ENCODE measurements at places on chromosomes 5 and 9. TPM values are rescaled to one million over a fixed set of nuclear protein-coding genes. Genes with fewer than 3 reads are reported as not detected.

GRCh38 chr5:137287569-137287968 lies 211.6 kb downstream of the SPOCK1 start:
- no peak for DNase-seq

DNA sequence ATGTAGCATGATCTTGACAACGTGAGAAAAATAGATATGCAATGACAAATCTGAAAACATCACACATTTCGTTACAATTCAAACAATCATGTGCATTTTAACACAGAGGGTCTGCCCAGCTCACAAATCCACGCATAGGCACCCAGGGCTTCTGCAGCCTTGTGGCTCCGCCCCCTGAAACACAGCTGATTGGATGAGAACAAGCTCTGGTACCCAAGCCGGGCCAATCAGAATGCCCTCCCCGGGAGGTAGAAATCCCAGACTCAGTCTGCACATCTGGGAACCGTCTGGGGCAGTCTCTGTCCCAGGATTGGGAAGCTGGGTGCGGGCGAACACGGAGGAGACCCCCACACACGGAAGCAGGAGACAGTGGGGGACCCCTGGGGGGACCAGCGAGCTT lies 137.5 kb downstream of the GAPVD1 start:
- no peak for DNase-seq

DNA sequence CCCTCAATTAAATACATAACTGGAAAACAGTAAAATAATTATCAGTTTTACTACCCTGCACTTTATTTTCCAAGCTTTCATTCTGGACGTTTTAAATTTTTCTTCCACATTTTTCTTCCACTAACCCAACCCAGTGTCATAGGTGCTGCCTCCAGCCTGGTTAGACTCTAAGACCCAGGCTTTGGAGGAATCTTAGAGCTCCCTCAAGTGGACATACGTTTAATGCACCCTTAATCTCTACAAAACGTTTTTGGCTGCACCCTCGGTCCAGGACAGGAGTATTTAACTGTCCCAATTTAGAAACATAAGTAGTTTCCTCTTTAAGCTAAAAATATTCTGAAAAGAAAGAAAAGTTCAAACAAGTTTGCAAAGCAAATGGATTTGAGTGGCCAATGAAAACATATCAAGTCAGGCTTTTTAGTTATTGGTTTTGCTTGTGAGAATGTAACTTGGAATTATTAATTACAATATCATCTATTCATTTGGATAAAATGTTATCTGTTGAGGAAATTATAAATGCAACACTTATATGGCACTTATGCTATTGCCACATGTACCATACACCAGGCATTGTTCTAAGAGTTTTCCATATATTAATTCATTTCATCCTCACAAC lies 38.9 kb downstream of the CDH6 start:
- peak; percentile 68 for DNase-seq

DNA sequence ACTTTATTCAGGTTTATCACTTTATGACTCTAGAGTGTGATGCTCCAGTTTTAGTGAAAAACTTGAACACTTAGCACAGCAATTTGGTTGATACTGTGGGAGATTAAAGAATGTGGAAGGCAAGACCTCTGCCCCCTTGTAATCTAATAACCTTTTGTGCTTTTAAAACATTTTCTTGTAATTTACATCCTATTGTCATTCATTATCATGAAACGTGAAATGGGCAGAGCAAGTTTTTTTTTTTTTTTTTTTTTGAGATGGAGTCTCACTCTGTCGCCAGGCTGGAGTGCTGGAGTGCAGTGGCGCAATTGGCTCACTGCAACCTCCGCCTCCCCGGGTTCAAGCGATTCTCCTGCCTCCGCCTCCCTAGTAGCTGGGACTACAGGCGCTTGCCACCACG lies 1.8 kb downstream of the PAIP2 start:
- no peak for DNase-seq

GRCh38 chr5:81161012-81161601 lies 72.0 kb upstream of the CKMT2 start:
- no peak for DNase-seq

DNA sequence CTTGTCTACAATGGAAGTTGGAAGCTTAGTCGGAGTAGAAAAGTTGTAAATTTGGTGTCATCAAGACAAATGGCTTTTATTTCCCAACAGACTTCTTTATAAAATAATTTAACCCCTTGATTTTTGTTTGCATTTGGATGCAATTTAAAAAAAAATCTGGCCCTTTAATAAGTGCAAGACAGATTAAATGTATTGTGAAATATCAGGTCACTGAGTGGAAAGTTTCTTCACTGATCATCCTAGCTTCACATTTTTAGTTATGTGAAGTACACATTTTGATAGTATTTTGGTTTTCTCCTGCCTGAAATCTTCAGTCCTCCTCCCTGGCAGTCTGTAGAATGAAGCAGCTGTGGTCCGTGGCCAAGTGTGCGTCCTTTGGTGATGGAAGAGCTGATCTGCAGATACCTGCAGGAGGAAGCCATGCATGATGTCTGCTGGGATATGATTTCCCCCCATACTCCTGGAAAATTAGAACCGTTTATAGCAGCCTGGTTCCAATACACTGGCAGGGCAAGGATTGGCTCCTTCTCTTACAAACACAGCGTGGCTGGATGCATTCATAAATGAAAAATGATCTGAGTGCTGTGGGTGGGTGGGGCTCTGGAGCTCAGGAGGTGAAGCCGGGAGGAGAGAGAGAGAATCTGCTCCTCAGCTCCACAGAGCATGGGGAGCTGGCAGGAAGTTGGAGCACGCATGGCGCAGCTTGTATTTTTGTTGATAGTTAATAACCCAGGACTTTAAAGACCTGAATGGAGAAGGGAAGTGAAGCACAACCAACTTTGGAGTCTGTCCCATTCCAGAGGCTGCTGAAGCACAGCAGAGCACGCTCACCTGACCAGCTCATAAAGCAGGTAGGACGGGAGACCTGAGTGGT lies 238.4 kb downstream of the GOLPH3 start:
- no peak for DNase-seq

- peak; percentile 16 for DNase-seq
These were observed 53.9 kb downstream of the SGCD start for GRCh38 chr5:156380848-156381247.

DNA sequence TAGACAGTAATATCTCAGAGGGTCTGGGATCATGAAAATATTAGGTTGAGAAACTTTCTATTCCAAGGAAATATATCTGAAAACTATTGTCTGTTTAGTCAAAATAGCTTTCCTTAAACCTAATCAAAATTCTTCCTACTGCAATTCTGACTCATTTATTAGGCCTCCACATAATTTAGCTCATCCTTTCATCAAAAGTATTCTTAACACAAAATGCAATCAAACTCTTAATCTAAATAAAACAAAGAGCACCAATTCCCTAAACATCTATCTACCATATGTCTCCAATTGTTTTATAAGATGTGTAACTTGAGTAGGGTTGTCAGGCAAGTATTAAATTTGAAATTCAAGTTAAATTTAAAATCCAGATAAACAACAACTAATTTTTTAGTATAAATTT lies 142.1 kb downstream of the PLK2 start:
- peak; percentile 21 for DNase-seq

DNA sequence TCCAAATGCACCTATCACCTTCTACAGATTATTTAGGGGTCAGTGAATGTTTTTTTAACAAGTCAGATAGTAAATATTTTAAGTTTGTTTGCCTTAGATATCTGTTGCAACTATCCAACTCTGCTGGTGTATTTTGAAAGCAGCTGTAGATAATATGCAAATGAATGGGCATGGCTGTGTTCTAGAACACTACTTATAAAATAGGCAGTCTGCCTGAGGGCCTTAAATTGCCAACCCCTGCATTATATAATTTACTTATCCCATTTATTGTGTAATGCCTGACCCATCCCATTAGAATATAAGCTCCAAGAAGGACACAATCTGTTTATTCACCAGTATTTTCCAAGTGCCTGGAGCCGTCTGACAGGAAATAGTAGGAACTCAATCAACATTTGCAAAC lies 149.0 kb downstream of the TTC39B start:
- no peak for DNase-seq

DNA sequence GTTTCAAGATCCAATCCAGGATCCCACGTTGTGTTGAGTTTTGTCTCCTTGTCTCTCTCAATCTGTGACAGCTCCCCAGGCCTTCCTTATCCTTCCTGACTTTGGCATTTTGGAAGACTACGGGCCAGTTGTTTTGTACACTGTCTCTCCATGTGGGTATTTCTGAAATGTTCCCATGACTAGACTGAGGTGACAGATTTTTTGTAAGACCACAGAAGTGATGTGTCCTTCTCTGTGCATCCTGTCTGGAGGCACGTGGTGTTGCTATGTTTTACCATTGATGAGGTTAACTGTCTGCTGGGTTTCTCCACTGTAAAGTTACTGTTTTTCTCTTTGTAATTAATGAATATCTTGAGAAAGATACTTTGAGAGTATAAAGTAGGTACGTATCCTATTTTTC lies 15.7 kb upstream of the PDZD2 start:
- no peak for DNase-seq

- DNase-seq: no peak
These were observed 474.5 kb downstream of the ZSWIM6 start for GRCh38 chr5:61806491-61807020.

DNA sequence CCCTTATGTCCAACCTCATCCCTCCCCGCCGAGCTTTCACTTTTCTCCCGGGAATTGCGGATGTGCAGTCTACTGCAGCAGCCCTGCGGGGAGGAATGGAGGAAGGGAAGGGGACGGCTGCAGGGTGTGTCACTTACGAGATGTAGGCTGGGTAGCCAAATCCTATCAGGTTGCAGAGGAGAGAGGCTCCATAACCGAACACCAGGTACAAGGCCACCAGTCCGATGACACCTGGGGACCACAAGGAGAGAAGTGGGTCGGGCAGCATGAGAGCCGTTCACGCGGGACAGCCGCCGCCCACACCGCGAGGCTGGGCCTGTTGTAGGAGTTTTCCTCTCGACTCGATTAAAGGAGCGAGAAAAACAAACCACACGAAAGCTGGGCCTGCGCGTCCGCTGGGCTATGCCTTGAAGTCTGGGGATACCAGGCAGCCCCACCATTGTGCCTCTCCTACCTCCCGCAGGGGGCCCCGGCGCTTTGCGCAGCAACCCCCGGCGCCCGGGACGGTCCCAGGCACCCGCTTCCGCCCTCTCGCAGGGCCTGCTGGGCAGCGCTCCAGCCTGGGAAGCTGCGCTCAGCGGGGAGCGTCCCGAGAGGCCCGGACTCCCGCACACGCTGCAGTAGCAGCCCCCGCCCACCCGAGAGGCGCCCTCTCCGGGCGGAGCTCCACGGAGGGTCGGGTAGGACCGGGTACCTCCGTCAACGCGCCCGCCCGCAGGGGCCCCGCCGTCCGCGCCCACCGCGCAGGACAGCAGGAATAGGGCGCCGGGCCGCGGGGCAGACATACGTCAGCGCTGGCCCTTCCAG lies 798 bp downstream of the REEP5 start:
- DNase-seq: peak; percentile 73

- no peak for DNase-seq
These were observed 36.6 kb downstream of the NCS1 start for GRCh38 chr9:130208600-130209347.

DNA sequence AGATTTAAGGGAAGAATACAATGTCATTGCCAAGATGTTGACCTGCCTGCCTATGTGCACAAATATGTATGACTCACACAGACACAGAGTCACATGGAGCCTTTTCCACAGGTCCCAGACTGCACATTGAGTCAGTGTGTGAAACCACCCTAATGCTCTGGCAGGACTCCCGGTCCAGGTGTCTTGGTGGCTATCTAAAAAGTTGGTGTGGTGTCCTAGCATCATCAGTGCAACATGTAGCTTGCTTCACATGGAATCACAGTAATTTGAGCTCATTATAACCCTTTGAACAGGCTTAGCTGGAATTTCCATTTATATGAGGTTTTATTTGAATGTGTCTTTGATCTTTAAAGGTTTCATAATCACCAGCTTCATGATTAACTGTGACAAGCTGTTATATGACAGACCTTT lies 10.7 kb downstream of the IFNA5 start:
- DNase-seq: peak; percentile 86

GRCh38 chr5:73171495-73171894 lies 1.5 kb upstream of the TMEM174 start:
- peak; percentile 29 for DNase-seq

DNA sequence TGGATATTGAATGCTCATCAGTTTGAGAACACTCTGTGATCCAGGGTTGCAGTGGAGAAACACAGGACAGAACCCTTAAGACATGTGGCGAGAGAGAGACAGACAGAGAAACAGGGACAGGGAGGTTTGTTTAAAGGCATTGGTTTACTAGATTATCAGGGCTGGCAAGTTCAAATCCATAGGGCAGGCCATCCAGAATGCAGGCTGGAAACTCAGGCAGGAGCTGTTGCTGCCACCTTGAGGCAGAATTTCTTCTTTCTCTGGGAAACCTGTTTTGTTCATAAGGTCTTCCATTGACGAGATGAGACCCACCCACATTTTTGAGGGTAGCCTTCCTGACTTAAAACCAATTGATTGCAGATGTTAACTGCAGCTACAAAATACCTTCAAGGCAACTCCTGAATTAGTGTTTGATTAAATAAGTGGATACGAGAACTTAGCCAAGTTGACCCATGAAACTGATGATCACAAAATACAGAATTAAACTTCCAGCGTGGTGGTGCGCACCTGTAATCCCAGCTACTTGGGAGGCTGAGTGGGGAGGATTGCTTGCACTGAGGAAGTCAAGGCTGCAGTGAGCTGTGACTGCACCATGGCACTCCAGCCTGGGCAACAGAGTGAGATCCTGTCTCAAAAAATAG lies 55.9 kb downstream of the NSUN2 start:
- DNase-seq: peak; percentile 54

The SNCAIP gene
- 0.39 TPM for total RNA-seq

The MAST4 gene
- total RNA-seq: 5.7 TPM

The IFNB1 gene
- total RNA-seq: 0.52 TPM

The RAD17 gene
- total RNA-seq: 8.5 TPM

The PLPP7 gene
- 3.4 TPM for total RNA-seq

The MPDZ gene
- 17.2 TPM for total RNA-seq

The SGCD gene
- 1.7 TPM for total RNA-seq

The RCL1 gene
- 14.7 TPM for total RNA-seq

The TOR4A gene
- 1.7 TPM for total RNA-seq

The NACC2 gene
- 9.8 TPM for total RNA-seq

The CKMT2 gene
- not detected for total RNA-seq

Measured in M059J (cell line).